A549 treated with AZD2906 at 1 μM for 4 hours (cell line): ENCODE measurements at places on chromosomes 5 and 9. TPM values are rescaled to one million over a fixed set of nuclear protein-coding genes. Genes with fewer than 3 reads are reported as not detected.

Gene CD14
- 3.2 to 4.2 TPM (median 4.0 TPM) in 5 replicates for total RNA-seq

Gene PRRC1
- 42.0 to 51.5 TPM (median 50.8 TPM) in 5 replicates for total RNA-seq

Gene MOB3B
- total RNA-seq, result 9.7 to 14.1 TPM (median 11.0 TPM) in 5 replicates

Gene ZDHHC11
- 13.3 to 16.9 TPM (median 15.8 TPM) in 5 replicates for total RNA-seq

Gene FOXD4L4
- total RNA-seq, result 0.06 to 0.13 TPM (median 0.06 TPM) in 4 of 5 replicates, not detected in the other
